ENCODE measurements at places on chromosomes 1 and 21.

DNA sequence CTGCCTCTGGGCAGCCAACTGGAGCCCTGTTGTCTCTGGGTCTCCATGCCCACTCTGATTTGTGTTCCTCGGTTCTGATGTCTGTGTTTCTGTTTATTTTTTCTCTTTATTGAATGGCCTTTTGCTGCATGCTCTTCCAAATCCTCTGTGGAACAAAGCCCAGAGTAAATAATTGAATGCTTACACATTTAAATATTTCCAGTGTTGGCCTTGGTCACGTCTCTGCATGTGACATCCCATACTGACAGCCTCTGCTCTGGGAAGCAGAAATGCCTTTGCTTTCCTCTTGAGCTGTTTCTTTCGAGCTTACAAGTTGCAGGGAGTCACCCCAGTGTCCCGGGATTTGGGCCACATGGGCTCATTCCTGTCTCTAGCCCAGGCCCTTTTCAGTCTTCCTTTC, 267.9 kb downstream of the PTPRU start:
- no peak for DNase-seq

DNA sequence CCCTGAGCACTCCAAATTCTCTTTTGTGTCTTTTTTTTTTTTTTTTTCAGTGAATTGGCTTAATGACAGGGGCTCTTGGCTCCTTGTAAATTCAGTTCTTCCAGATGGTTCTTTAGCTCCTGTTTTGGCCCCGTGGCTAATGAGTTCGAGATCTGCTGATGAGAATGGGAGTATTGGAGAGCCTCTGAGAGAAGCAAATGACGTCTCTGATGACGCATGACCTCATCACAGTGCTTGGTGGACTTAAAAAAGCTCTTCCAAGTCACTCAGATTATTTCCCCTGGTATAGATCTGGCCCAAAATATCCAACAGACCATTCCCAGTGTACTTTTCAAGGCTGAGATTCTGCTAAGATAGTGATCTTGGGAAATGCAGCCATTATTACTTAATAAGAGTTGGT, 159.5 kb downstream of the MIS18A start:
- DNase-seq = no peak

DNA sequence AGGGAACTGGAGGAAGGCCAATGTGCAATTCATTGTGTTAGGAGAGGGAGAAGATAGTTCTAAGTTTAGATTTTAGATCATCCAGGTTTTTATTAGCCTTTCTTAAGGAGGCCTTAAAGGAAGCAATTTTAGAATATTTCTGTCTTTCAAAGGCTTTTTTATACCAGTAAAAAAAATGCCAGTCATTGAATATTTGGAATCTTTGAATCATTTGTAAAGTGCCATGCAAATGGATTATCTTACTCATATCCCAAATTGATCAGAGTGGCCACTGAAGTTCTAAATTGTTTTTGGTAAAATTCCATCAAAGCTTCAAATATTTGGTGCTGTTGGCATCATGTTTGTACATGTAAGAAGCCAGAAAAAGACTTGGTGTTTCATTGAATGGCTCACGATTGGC, 244.8 kb downstream of the RPS6KC1 start:
- no peak for DNase-seq

DNA sequence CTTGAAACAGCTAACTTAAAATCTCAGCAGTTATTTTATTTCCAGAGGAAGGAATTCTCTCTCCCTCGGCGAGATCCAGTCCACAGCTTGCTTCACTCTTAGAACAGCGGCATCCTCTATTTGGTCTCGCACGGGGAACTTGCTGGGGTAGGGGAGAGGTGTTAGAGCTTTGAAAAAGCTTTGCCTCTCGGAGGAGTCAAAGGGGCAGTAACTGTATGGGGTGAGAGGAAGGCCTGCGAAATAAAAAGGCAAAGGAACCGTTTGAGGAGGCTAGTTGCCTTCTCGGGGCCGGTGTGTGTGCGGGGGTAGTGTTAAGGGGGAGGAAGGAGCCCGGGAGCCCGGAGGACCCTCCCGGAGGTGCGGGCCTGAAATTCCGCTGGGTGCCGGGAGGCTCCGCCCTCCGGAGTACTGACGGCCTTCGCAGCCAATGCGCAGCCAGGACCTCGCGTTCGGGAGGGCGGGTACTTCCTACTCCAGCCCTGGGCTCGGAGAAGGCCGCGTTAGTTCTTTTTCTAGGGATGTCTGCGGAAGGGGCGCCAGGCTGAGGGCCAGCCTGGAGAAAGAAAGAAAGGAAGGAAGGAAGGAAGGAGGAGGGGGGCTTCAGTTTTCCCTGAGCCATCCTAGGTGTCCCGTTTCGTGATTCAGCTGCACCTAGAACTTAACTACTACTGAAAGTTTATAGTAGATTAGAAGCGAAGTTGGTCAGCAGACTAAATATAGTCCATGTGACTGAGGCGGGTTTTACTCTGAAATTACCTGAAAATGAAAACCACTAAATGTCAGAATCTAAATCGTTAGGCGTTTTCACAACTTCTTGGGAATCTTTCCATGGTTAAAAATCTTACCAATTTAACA, 2.2 kb downstream of the NEK7 start:
- DNase-seq = peak; percentile 82

DNA sequence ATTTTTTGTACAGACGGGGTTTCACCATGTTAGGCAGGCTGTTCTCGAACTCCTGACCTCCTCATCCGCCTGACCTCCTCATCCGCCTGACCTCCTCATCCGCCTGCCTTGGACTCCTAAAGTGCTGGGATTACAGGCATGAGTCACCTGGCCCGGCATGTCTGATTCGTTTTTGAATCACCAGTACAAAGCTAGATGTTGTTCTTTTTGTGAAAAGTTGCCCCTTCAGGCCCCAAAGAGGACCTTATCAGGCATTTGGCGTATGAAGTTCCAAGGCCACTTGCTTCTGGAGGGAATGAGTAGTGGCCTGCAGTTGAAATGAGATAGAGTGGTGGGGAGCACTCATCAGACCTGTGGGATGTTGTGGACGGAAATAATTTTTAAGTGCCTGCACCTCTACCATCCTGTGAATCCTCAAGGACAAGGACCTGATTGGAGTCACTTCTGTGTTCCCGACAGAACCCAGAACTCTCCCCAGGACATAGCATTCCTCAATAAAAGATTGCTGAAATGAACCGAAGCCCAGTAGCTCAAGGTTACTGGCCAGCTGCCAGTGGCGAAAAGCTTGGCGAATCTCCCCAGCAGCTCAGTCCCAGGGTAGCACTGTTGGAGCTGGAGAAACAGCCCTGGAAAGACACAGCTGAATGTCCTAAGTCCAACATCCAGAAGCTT, 50.1 kb downstream of the NDUFS5 start:
- DNase-seq = no peak

DNA sequence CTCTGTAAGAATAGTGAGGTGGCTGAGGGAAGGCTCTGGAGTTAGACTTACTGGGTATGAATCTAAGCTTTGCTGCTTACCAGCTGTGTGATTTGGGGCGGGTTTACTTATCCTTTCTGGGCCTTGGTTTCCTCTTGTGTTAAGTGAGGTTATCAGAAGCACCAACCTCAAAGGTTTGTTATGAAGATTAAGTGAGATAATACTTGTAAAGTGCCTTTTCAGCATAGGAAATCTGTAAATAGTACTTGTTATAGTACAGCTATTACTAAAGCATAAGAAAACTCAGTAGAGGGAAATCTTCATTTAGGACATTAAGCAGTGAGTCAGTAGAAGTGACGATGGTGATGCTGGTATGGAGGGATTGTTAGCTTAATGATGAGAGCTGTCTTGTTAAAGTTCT, 12.1 kb downstream of the HHAT start:
- DNase-seq = peak; percentile 56

DNA sequence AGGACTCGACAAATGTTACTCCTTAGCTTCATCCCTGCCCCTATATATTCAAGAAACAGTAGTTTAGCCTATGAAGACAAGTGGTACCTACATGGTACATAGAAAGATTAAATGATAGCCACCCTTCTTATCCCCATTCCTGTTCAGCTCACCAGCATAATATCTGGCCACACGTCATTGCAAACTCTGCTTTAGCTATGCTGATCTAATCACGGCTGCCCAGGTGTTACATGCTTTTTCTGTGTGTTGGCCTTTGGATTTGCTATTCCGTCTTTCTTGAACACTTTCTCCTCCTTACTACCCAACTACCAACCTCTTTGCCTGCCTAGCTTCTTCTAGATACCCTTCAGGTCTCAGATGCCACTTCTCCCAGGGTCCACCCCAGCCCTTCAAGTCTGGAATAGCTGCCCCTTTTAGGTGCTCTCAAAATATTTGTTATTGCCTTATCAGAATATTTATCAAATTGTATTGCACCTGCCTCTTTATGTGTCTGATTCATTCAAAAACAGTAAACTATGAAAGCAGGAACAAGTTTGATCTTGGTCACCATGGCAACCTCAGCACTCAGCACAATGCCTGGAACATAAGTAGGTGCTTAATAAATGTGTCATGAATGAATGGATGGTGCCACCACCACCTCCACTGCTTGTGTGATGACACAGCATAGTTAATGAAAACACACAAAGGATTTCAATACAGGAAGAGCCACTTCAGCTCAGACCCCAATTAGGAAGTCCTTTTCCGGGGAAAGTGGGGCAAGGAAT, 11.4 kb upstream of the DNASE2B start:
- no peak for DNase-seq

DNA sequence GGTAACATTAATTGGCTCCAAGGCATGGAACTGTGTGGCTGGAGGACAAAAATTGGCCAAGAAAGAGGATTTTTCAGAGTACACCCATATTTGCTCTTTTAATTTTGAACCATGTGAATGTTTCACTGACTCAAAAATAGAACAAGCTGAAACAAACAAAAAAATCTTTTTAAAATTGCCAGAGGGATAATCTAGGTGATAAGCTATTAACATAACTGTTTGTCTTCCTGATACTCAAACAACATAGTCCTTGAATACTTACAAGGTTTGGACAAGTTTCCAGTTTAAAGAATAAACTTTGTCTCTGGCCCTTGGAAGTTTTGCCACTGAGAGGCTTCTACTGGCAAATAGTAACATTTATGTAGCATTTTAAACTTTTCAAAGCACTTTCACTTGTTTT, 30.0 kb upstream of the PIGC start:
- DNase-seq = no peak

- DNase-seq = no peak
Observed at GRCh38 chr21:32184485-32184884, 94.4 kb downstream of the MIS18A start.

DNA sequence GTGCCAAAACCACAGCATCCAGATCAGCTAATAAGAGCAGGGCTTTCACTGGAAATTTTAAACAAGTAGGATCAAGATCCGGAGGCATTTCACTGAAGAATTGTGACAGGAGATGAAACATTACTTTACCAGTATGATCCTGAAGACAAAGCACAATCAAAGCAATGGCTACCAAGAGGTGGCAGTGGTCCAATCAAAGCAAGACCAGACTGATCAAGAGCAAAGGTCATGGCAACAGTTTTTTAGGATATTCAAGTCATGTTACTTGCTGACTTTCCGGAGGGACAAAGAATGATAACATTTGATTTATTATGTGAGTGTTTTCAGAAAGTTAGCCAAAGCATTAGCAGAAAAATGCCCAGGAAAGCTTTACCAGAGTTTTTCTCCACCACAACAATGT, 8.2 kb downstream of the ZSWIM5 start:
- no peak for DNase-seq

DNA sequence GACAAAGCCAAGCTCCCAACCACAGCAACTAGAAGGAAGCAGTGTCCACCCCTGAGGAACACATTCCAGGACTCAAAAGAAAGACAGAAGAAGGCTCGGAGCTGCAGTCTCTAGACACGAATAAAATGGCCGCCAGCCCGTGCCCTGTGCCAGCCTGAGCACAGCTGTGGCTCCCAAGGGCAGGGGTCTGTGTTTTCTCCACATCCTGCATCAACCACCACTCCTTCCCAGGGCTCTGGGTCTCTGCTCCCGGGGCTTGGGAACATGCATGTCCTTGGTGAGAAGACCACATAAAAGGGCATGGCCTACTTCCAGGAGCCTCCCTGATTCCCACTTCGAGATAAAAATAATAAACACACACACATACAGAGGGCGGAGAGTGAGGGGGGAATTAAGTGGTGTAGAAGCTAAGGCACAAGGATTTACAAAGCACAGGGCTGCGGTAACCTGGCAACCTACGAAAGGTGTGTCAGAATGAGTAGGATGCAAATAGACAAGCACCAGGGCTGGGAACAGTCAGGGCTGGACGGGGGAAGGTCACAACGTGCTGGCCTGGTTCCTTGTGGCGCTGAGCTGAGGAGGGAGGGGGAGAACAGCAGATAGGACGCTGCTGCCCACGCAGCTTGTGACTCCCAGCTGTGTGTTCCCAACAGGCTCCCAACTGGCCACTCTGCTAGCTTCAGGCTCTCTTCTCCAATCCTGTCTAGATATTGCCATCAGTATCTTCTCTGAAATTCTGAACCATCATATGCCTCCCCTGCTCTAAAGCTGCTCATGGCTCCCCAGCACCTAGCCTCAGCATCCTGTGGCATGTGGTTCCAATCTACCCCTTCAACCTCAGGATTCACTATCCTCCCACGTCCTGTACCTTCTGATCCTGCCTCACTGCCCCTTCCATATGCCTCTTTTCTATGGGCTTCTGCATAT, 72.5 kb downstream of the CD34 start:
- DNase-seq = no peak

GRCh38 chr1:65734979-65735378, 57.7 kb upstream of the PDE4B start:
- no peak for DNase-seq

DNA sequence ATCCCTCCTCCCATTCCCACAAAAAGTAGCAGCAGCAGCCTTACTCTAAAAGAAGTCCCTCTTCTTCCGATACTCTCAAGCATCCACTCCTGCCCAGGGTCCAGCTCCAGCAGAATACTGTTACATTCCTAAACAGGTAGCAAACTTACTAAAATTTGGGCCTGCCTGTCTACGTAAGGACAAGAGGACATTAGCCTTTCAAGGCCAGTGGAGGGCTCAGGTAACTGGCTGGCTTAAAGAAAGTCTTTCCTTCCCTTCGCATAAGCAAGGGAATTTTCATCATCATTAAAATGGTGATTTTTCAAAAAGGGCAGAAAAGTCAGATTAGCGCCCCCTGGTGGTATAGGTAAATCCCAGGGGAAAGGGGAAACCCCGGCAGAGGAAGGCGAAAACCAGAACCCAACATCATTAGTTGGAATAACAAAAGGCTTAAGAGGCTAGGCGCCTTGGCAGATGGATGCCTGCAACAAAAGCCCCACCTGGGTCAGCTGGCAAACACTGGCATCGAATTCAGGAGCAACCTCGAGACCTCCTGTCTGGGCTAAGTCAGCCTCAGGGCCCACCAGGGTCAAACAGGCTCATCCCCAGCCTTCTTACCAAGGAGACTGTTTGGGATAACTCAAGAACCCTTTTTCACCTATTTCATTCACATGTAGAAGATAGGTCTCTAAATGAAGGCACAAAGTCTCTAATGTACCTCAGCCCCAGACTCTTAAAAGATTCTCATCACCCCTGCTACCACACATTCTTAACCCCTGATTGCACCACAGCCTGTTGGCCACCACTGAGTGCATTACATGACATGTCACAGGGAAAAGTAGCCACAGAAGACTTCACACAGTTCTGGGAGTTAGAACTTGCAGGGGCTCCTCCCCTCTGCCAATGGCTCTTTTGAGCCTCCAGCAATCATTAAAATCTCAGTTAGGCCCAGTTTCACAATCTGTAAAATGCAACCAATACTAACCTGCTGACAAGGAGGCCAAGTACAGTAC, 36.7 kb downstream of the ERI3 start:
- peak; percentile 58 for DNase-seq
